ENCODE measurements at places on chromosomes 5 and 9.
A peak's percentile ranks its signal among the peaks of the same experiment; 100 is the strongest.

- DNase-seq: no peak
Measured at GRCh38 chr9:76560481-76560922, 101.5 kb downstream of the GCNT1 start.

DNA sequence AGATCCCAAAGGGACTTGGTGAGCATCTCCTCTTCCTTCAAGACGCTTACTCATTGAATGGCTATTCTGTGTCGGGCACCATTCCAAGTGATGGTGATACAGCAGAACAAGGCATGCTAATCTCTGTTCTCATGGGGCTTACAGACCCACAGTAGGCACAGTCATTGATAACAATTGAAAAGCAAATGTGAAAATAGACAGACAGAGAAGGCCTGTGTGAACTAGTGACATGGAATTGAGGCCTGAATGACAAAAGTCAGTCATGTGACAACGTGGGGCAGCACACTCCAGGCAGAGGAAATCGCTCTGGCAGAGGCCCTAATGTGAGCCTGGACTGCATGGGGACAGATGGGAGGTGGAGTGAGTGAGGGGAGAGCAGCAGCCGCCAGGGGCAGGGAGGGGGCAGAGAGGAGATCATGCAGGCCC is 70.7 kb upstream of the CPLX2 start:
- no peak for DNase-seq

- DNase-seq: no peak
Measured at GRCh38 chr9:97633859-97634490, 354 bp downstream of the NCBP1 start.

- DNase-seq: no peak
Measured at GRCh38 chr9:75775966-75776691, 114.3 kb upstream of the PCSK5 start.

- DNase-seq: no peak
Measured at GRCh38 chr5:97548739-97549080, 365.7 kb upstream of the RIOK2 start.

GRCh38 chr5:142626786-142627185 is 59.1 kb downstream of the FGF1 start:
- DNase-seq: no peak

- DNase-seq: no peak
Measured at GRCh38 chr5:135382106-135382790, 16.8 kb downstream of the MACROH2A1 start.

DNA sequence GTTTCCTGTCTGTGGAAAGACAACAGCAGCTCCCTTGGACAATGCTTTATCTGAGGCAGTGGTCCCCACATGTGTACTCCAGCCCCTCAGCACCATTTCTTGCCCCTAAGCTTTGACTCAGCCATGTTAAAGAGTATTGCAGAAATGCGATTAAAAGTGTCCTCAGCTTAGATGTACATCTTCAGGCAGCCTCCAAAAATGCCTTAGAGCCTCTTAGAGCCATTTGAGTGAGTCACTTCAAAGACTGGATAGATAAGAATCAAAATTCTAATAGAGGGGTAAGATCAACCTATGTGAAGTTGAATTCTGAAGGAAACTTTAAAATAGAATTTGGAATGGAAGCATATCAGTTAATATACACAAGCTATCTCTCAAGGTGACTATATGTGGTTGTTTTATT is 296.3 kb downstream of the ADAMTS6 start:
- no peak for DNase-seq

- peak; percentile 51 for DNase-seq
Measured at GRCh38 chr9:108953983-108954574, 19.9 kb downstream of the ABITRAM start.

- no peak for DNase-seq
Measured at GRCh38 chr9:127185931-127186781, 63.7 kb upstream of the ANGPTL2 start.

DNA sequence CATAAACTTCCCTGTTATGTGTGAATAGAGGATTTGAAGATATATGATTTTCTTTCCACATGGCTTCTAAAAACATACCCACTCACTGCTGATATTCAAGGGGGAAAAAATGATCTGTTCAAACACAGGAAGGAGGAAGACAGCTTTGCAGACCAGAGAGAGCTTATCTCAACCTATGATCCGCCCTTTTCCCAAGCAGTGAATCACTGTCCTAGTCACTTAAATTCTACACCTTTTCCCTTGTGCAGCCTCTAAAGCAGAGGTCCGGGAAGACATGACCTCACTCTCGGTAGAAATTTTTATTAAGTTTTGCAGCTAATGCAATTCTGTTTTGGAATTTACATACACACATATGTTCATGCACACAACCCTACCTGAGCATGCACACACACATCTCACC is 197.2 kb downstream of the DIRAS2 start:
- DNase-seq: no peak

DNA sequence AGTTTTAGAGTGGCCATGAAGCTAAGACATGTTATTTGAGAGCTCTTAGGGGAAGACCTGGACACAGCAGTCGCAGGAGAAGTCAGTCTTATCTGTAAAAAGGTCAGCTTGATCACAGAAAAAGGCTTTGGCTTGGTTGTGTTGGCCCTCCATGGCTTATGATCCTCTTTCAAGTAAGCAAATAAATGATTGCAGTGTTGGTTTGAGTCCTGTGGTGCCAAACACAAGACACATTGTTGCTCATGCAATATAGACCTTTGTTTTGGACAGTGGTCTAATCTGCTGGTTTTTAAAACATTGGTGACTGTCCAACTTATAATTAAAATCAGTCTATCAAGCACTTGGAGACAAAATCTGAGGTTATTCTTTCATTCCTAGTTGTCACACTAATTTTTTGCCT is 54.0 kb downstream of the DOCK8 start:
- no peak for DNase-seq

- no peak for DNase-seq
Measured at GRCh38 chr9:84852617-84853301, 183.2 kb downstream of the NTRK2 start.

- DNase-seq: no peak
Measured at GRCh38 chr9:20442461-20443319, 179.6 kb downstream of the MLLT3 start.

DNA sequence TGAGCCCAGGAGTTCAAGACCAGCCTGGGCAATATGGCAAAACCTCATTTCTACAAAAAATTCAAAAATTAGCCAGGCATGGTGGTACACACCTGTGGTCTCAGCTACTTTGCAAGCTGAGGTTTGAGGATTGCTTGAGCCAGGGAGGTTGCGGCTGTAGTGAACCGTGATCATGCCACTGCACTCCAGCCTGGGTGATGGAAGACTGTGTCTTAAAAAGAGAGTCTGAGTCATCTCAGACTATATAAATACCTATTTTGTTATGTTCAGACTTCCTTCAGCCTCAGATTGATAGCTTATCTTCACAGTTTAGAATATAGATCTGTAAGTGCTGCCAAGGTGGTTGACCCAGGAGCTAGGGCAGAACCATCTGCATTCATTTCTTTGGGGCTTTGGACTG is 1.6 kb upstream of the PAIP2 start:
- no peak for DNase-seq

- peak; percentile 30 for DNase-seq
Measured at GRCh38 chr5:141878186-141878710, at the start of gene PCDH1. TSS of gene PCDH1 (minus strand) at chr5:141878410. CDS start at chr5:141878262, 148 bp downstream.

DNA sequence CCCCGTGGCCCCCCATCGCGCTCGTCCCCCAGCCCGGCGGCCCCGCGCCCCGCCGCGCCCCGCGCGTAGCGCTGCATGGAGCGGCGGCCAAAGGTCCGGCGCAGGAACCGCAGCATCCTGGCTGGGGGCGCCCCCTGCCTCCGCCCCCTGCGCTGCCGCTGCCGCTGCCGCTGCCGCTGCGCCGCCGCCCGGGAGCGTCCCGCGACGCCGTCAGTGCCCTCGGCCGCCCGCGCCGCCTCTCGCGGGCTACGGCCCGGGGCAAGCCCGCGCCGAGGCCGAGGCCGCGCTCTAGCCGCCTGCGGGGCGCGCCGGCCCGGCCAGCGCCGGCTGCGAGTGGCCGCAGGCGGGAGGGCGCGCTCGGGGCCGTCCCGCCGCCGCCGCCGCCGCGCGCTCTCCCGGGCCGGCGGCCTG is 523 bp downstream of the EPB41L4B start:
- DNase-seq: no peak

DNA sequence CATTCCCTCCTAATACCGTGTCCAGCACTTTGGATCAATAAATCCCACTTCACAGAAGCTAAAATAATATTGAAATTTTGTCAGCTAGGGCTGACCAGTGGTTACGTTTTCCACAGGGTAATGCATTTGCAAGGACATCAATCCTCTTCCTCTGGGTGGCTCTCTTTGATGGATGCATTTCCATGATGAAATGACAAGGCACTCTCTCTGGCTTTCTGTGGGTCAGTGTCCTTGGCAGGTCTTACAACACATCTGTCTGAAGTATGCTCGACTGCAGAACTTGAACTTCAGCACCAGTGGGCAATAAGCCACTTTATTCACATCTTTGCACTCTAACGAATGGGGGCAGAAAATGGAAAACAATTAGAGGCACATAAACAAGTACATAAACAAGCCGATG is 330.1 kb downstream of the ADAMTS6 start:
- no peak for DNase-seq

DNA sequence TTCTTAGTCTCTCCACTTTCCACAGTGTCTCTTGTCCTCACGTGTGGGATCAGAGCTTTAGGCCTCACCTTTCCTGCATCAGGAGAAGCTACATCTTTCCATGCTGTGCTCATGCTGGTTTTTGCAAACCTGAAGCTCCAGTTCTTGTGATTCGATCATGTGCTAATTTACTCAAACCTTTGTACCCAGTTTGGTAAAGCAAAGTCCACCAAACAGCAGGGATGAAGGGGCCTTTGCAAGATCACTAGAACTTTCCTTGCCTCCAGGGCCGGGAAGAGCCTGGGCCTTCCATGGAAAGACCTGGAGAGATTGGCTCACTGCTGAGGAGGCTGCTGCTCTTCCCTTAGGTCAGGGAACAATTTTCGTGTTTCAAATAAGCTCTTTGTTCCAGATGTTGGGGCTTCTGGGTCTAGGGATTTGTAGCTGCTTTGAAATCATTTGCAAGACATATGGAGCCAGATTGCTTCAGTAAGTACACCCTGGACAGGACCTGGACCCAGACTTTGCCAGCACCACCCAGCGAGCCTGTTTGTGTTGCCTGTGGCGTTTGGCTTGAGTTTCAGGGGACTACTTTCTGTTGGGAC is 18.7 kb upstream of the SPATA31E1 start:
- DNase-seq: no peak

GRCh38 chr9:128011071-128011817 is 30.5 kb upstream of the EEIG1 start:
- DNase-seq: no peak

GRCh38 chr5:16538006-16538405 is 72.4 kb upstream of the ZNF622 start:
- no peak for DNase-seq

- DNase-seq: no peak
Measured at GRCh38 chr5:132102944-132103331, 29.3 kb downstream of the CSF2 start.

DNA sequence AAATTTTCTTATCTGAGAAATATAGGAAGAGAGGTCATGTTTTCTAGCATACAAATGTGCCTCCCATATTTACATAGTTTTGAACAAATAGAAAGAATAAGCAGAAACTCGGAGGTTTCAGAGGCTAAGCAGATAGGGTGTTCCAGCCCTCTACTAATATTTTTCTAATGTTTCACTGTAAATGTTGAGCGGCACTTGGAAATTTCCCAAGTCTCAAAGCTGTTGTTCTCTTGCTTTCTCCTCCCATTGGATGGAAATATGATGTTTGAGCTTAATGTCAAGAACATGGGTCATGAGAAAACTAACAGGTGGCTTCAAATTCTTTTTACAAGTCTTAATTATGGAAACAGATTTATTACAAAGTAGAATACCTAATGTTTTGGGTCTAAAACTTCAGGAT is 5.1 kb downstream of the SPINK1 start:
- DNase-seq: no peak

DNA sequence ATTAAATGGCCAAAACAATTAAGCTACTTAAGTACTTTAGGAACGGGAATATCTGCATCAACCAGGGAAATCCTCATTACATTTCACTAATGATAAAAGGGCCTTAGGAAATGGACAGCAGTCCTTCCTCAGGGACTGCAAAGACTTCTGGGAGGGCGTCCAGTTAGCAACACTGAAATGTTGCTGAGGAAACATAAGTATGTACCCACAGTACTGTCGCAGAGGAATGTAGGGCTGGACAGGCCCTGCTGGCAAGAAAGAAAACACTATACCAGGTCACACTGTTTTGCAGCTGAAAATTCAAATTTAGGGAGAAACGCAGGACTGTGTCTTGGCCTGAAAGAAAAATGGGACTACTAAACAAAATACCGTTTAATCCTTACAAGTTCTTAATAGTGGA is 1.3 kb downstream of the C5orf15 start:
- DNase-seq: no peak

DNA sequence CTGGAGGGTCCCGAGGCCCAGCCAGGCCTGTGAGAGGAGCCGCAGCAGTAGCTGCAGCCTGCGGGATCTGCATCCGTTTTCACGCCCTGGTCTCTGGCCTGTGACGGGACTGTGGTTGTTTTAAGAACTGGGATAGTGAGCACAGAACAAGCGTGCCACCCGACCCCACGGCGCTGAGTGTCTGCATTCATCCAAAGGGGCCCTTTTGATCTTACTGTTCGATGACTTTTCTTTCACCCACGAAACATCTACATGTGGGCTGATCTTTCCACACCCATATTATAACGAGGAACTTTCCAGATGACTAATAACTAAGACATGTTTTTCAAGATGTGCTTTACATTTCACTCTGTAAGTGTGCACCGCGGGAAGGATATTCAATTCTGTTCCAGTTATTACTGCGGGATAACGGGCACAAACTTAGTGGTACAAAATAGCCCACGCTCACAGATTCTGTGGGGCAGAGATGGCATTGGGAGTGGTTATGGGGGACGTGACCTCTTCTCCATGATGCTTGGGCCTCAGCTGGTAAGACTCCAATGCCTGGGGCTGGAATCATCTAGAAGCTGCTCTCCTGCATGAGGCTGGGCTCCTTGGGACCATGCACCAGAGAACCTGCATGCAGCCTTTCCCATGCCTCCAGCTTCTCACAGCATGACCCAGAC is 165.0 kb downstream of the SYK start:
- DNase-seq: no peak

DNA sequence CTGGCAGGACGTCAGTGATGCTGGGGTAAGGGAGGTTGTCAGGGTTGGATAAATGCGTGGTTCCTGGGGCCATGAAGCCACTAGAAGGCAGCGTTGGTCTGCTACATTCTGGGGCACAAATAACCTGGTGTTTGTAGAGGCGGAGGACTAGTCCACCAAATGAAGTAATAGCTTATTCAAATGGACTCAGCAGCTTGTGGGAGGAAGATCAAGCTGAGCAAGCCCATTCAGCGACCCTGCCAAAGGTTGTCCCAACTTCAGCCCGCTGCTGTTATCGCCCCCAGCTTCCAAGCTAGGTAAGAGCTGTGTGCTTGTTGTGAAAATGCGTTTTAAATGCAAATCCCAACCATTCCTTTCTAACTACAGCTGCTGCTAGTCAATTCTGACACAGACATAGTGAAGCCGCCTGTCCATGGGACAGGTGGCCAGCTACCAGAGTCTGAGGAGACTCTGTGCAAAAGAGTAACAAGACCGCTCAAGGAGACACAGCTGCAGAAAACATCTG is 7.6 kb upstream of the FAM240B start:
- DNase-seq: no peak
